Activated T-cell treated with anti-CD3 and anti-CD28 coated beads, Interleukin-2, amount 50 U/mL, for 72 hours (primary cell): ENCODE measurements at places on chromosomes 11 and 22.
A peak's percentile ranks its signal among the peaks of the same experiment; 100 is the strongest.

DNA sequence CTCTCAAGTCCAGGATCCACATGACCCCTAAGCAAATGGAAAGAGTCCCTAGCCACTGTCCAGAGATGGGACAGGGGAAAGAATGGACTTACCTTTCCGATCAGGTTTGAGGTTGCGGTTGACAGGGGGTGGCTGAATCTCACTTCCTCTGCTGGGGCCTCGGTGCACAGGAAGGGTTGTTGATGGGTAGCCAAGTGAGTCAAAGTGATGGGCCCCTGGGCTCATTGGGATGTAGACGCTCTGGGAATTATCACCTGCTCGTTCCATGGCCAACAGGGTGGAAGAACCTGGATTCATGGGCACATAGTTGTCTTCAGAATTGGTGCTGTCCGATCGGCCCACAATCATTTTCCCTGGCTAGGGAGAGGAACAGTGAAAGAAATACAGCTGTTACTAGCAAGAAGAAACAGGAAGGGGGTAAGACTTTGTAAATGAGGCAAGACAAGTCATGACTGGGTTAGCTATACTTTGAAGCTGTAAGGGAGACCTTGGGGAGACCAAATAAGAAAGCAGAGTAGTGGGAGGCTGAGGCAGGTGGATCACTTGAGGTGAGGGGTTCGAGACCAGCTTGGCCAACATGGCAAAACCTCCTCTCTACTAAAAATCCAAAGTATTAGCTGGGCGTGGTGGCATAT is 34.7 kb downstream of the USP35 start:
- DNase-seq, result no peak

DNA sequence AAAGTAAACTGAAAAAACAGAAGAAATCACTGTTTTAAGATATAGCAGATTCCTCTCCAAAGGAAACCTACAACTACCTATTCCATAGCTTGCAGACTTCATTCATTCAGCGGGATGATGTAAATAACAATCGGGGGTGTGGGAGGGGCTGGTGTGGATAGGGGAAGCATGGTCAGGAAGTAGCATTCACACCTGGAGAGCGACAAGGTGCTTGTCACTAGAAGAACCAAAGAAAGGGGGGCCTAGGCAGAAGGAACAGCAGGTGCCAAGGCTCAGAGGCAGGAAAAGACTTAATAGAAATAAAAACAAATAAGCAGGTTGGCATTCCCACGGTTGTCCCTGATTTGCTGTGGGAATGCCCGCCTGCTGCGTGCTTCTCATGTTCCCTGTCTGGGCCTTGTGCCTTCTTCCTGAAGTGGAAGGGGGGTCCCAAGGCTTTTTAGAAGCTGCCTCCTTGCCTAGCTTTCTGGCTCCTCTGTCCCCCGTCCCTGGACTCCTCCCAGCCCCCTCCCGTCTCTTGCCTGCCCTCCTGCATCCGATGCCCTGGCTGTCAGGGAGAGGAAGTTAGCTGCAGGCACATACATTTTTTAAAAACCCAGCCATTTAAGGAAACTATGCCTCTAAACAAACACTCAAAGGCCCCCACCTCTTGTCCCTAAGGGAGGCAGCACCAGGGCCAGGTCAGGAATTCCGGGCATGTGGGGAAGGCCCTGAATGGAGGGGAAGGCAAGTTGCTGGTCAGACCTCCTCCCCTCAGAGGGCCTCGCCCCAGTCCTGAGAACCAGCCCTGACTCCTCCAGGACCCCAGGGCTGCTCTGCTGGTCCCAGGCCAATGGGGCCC is 54.7 kb upstream of the PRDM11 start:
- no peak for DNase-seq

DNA sequence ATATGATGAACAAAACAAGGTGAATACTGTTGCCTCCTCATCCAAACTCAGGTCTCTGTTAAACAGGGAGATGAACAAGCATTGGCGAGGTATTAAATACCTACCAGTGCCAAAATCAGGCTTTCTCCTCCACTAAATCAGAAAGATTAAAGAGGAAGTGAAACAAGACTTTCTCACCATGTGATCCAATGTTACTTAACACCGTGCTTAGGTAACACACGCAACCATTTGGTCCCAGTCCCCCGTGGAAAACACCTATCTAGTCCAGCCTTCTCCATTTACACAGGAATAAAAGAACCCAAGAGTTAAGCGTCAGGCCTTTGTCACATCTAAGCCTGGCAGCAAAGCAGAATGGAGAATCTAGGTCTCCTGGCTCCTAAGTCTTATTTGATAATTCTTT is 34.5 kb downstream of the TENM4 start:
- DNase-seq, result no peak

- no peak for DNase-seq
Observed at GRCh38 chr22:48695251-48695650, 1132.4 kb downstream of the BRD1 start.

DNA sequence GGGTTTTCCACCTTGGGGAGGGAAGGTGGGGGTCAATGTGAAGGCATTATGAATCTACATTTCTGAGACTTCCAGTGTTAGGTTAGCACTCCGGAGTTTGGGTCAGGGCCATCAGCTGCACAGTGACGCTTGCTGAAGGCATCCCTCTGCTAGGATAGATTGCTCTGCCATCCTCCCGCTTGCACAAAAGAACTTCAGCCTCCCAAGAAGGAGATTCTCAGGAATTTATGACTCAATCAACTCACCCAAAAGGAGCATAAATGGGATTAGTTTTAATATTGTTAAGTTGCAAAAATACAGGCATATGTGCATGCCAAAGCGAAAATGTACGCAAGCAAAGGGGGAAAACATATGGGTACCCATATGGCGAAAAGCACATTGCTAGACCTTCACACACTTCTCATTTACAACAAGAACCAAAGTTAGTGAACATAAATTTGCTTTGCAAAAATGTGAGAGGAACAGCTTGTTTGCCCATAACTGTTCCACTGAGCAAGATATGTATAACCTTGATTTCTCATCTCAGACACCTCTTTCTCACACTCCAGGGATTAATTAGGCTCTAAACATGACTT is 1013.0 kb downstream of the OPCML start:
- DNase-seq, result no peak

DNA sequence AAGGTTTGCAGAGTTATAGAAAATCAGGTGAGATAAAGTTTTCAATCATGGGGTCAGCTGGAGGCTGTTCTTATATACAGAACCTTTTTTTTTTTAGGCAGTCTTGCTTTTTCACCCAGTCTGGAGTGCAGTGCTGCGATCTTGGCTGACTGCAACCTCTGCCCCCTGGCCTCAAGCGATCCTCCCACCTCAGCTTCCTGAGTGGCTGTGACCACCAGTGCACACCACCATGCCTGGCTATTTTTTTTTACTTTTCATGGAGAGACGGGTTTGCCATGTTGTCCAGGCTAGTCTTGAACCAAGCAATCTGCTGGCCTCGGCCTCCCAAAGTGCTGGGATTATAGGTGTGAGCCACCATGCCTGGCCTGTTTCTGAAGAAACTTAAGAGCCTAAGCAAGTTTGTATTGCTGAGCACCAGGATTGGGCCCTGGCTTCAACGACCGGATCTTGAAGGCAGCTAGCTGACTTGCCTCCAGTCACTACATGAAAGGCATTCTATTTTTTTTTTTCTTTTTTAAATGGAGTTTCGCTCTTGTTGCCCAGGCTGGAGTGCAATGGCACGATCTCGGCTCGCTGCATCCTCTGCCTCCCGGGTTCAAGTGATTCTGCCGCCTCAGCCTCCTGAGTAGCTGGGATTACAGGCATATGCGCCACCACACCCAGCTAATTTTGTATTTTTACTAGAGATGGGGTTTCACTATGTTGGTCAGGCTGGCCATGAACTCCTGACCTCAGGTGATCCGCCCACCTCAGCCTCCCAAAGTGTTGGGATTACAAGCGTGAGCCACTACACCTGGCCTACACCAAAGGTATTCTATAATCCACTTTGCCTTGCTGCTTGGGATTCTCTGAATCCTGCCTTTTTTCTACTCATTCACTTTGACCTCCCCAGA is 7.6 kb downstream of the XBP1 start:
- no peak for DNase-seq

- peak; percentile 84 for DNase-seq
Observed at GRCh38 chr11:9535189-9535781, 38.2 kb upstream of the WEE1 start.

GRCh38 chr11:125890447-125891100 is 3.1 kb downstream of the HYLS1 start:
- no peak for DNase-seq

- peak; percentile 23 for DNase-seq
Observed at GRCh38 chr11:72326151-72326848, 82.3 kb upstream of the PHOX2A start.

DNA sequence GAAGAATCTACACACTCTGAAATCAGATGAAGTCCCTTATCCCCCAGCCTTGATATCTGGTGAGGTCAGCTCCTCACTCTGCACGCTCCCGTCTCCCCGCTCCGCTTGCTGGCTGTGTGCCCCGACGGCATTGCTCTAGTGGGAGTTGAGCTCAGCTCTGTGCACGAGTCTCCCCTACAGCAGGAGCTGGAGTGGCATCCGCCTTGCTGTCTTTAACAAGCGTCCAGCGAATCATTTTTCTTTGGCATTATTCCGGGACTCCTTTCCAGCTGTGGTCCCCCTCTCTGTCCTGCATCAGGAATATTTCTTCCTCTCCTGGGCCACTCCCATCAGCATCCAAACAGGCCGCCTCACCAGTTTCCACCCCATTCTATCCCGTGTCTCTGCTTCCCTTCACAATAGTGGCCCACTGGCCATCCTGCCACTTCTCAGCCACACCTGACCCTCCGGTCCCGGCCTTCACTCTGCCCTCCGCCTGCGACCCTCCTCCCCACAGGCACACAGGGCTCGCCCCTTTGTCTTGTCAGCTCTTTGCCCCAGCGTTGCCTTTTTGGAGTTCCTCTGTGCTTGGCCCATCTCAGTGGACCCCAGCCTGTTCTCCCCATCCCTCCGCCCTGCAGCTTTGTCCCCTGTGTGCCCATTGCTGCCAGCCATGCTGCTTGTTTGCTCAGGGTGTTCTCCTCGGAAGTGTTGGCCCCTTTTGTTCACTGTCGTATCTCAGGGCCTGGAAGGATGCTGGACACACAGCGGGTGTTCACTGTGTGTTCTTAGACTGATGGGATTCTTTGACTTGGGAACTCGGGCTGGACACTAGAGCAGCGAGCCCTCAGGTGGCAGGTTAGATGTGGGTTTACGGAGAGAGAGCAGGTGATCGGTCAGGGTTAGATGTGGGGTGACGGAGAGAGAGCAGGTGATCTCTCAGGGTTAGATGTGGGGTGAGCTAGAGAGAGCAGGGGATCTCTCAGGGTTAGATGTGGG is 441.8 kb downstream of the TBC1D22A start:
- DNase-seq, result no peak

DNA sequence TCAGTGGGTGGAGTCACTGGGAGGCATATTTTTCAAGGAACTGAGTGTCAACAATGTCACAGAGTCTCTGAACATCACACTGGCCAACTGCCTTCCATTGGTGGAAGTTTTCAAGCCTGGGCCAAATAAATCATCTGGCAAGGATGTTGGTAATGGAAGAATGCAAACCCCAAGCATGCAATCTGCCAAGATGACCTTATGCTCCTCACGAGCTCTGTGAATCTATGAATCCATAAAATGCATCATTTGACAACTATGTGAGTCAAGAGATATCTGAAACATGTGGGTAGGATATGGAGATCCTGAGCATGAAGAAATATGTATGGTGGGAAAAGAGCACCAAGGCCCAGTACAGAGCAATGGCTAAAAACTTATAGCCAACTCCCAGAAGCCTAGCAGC is 122.2 kb downstream of the PLEKHA7 start:
- DNase-seq, result no peak

DNA sequence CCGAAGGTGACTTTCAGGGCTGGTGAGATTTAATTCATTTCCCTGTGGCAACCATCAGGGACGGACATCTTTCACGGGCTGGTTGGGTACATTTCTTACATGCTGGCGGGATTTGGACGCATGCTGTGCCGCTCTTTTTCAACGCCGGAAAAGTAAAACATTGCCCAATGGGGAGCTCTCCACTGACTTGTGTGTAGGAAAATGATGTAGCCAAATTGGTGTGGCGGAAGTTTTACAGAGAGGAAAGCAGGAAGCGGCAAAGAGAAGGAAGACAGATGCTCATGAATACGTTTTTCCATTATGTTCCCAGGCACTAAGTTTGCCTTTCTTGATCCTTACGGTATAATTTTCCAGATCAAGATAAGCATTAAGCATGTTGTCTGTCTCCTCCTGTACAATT is 375.8 kb downstream of the NTM start:
- DNase-seq, result no peak

- DNase-seq, result no peak
Observed at GRCh38 chr11:109150581-109150980, 271.4 kb upstream of the C11orf87 start.
